ENCODE measurements at places on chromosomes 3 and 15. TPM values are rescaled to one million over a fixed set of nuclear protein-coding genes. Genes with fewer than 3 reads are reported as not detected.
A peak's percentile ranks its signal among the peaks of the same experiment; 100 is the strongest.

- no peak for DNase-seq
Measured at GRCh38 chr3:124463234-124463633, 267.0 kb upstream of the UMPS start.

The SLC27A2 gene
- 26.5 TPM for total RNA-seq

- DNase-seq = no peak
Measured at GRCh38 chr15:58355973-58356372, 75.8 kb upstream of the LIPC start.

DNA sequence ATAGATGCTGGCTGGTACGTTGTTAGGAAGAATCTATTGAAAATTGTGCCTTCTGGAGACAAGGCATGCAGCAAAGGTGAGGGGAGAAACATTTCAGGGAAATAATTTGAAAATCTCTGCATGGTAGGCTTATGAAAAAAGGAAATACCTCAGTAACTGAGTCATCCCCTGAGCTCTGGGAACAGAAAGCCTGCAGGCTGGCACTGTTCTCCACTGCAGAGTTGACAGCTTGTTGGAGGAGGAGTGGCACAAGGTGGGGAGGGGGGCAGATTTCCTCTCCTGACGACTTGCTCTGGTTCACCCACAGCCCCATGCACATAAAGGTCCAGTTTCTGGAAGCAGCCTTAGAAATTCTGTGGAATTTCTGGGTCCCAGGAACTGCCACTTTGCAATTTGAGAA is 179.4 kb downstream of the ABHD5 start:
- no peak for DNase-seq

The ZNF774 gene
- total RNA-seq = 3.1 TPM

DNA sequence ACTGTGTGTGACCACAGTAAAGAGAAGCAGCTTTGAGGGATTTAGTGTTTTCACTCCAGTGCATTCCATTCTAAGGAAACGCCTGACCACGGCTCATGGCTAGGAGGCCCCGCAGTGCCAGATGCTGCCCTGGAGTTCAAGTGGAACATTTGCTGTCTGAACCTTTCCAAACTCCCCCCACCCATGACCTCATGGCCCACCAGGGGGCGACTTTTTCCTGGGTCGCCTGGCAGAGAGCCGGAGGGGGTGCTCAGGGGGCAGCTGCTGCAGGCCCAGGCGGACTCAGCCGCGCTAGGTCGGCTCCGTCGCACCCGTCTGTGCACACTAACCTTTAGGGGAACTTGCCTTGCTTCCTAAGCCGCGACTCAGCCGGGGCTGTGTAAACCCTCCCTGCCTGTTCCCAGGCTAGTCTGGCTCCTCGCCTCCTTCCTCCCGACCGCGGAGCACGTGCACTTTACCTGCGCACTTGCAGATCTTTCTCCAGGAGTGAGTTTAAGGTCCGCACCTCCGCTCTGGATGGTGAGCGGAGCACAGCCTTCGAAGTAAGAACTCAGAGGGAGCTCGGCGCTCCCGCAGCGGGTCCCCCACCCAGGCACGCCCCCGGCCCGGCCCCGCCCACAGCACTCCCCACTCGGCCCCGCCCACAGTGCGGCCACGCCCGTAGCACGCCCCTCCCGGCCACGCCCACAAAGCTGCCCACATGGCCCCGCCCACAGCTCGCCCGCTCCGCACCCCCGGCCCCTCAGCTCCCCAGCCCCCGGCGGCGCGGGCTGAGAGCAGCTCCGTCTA is at the start of gene OCA2:
Gene OCA2 (minus strand): TSS at position 550 of the 789 bp plus-strand sequence. CDS start 17,441 bp downstream, outside the sequence.
- DNase-seq = peak; percentile 90

The FRMD5 gene
- 0.41 TPM for total RNA-seq

The TRPM1 gene
- total RNA-seq = not detected

The ARGFX gene
- not detected for total RNA-seq

The CCR3 gene
- total RNA-seq = not detected
